ENCODE measurements at places on chromosomes 11 and 22.
A peak's percentile ranks its signal among the peaks of the same experiment; 100 is the strongest.

- no peak for DNase-seq
Measured at GRCh38 chr11:1458340-1459218, 28.0 kb downstream of the MOB2 start.

DNA sequence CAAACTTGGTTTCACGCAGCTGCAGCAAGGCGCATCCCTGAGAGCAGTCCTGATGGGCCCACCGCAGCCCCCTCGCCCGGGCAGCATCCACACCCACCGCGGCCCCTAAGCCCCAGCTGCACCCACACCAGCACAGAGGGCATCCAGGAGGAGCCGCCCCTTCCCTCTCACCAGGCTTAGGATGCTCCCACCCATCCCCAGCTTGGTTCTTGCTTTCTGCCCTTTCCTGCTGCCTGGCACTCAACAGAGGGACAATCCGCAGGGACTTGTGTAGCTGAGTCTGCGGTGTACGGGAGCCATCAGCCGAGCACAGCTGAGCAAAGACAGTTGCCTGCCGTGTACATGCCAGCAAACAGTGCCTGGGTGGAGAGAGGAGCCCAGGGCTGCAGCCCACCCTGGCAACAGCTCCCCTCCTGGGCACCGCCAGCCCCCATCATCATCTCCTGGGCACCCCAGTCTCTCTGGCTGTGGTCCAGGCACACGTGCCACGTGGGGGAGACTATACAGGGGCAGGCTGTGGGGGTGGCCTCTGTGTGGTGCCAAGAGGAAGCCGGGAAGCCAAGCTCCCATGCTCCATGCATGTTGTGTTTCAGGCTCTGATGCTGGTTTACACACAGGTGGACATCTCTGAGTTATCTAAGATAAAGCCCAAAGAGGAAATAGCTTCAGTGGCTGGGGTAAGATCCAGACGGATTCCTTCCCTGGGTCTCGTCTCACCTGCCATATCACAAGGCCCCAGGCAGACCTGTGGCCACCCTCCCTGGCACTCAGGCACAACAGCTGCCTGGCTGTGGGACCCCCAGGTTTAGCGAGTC lies 36.0 kb upstream of the GNB1L start:
- peak; percentile 71 for DNase-seq

DNA sequence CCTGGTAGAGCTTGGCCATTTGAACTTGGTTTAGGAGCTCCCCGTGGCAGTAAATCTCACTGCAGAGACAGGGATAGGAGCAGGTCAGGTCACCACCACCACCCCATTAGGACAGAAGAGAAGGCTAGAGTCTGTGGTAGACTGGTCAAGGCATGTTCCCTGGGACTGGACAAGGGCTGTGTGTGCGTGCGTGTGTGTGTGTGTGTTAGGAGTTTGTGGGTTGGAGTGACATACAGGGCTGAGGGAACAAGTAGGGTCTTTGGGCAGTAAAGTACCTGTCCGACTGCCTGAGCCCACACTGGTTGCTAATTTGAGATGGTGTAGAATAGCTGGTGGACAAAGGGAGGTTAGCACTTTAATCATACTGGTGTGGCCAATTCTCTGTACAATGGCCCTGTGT lies 16.1 kb downstream of the TREH start:
- no peak for DNase-seq

- no peak for DNase-seq
Measured at GRCh38 chr22:40967111-40967760, 16.1 kb downstream of the RBX1 start.

DNA sequence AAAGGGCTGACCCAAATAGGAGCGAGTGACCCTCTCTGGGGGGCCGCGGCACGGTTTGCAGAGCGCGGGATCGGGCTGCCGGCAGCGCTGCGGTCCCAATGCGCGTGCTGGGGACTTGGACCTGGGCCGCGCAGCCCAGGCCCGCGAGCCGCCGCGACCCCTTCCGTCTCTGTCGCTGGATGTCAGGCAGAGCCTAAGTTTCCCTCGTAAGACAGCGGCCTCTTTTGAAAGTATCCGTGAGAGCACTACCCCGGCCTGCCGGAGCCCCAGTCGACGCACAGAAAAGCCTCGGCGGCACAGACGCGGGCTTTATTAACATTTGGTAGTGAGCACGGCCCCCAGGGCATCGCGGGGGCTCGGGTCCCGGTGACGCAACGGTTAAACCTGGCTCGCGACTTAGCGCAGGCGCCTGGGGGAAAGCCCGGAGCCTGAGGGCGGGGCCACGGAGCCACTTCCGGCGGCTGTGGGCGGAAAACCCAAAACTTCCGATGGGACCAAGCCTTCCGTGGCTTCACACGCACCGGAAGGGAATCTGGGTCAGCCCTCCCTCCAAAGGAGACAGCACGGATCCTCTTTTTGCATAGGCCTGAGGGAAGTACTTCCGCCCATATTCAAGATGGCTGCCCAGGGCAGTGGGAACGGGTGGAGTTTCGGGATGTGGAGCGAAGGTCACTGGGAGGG lies 14.8 kb downstream of the BAD start:
- peak; percentile 99 for DNase-seq

DNA sequence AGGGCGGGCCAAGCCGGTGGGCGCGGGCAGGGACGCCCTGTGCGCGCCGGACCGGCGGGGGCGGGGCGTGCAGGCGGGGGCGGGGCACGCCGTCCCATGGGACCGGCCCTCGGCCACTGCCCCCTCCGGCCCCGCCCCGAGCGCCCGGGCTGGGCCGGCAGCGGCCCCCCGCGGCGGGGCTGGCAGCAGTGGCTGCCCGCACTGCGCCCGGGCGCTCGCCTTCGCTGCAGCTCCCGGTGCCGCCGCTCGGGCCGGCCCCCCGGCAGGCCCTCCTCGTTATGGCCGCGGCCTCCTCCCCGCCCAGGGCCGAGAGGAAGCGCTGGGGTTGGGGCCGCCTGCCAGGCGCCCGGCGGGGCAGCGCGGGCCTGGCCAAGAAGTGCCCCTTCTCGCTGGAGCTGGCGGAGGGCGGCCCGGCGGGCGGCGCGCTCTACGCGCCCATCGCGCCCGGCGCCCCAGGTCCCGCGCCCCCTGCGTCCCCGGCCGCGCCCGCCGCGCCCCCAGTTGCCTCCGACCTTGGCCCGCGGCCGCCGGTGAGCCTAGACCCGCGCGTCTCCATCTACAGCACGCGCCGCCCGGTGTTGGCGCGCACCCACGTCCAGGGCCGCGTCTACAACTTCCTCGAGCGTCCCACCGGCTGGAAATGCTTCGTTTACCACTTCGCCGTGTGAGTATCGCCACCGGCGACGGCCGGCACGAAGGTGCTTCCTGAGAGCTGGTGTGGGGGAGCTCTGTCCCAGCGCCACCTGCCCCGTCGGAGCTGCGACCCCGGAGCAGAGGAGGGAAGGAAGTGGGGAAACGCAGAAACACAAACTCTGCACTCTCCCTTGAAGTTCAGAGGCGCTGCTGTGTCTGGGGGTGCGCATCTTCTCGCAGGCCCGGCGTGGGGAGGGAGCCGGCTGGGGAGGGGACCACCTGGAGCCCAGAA lies at the start of gene KCNQ1:
Gene KCNQ1, plus strand, starts transcription at position 188 of the 925 bp plus-strand sequence. Its CDS starts 91 bp downstream, at position 279.
- DNase-seq: peak; percentile 74

DNA sequence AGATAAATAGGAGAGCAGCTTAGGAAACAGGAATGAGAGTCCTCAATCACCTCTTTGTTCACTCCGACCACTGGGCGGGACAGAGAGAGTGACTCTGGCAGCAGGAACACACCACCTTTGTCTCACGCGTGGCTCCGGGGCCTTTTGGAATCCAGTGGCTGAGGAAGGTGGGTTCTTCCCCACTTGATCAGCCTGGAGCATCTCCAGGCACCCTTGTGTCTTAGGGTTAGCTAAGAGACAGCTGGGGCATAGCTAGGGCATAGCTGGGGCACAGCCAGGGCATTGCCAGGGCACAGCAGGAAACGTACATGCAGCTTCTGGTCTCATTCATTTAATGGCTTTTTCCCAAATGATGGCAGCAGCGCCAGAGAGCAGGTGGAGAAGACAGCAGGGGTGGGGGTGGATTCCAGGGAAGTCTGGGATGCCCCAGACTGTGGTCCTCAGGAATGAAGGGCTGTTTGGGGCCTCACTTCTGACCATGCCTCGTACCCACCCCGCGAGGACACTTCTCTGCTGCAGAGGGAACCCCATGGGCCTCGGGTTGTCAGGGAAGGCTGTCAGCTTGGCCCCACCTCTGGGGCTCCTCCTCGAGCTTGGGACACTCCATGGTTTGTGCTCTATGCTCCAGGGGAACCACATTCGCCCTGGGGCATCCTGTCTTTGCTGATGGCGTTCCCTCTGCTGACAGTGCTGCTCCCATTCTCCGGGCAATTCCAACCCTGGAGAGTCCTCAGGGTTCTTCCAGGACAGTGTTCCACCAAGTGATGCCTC lies 30.4 kb upstream of the SHANK2 start:
- DNase-seq: peak; percentile 28

DNA sequence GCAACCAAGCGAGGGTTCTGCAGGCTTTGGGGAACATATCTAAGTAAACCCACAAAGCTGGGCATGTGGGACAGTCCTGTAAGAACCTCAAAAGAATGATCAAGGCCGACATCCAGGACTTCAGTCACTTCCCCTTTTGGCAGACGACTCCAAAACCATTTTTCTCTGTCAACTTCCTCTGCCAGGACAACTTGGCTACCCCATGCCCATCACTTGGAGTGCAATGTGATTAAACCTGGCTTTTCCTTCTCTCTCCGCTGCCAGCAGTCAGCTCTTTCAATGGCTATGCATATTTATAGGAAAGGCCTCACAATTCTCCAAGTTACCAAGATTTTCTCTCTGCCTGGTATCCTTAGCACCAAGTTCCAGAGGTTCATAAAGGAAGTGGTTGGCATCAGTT lies 78.9 kb downstream of the C11orf58 start:
- no peak for DNase-seq

- peak; percentile 98 for DNase-seq
Measured at GRCh38 chr22:19730655-19731360, 7.5 kb downstream of the GP1BB start.

GRCh38 chr22:50611341-50612060 lies 10.9 kb downstream of the MAPK8IP2 start:
- no peak for DNase-seq

DNA sequence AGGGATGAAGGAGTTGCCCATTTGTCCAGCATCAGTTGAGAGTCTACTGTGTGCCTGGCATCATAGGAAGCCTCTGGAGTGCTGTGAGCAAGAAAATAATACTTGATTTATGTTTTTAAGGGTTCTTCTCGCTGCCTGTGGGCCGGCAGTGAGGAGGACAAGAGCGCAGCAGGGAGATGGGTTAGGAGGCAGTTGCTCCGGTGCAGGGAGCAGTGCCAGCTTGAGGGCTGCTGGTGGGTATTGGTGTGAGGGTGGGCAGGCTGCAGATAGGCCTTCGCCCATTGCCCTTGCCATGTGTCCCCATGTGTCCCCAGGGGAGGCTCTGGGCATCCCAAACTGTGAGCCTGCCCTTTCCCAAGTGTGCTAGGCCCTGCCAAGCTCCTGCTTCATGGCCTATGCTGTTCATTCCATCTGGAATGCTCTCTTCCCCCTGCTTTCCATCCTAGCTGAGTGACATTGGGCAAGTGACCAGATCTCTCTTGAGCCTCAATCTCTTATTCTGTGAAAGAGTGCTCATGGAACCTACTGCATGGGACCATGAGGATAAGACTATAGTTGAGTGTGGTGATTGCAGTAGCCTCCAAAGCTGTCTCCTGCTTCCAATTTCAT lies 19.8 kb downstream of the BMAL1 start:
- peak; percentile 51 for DNase-seq

- no peak for DNase-seq
Measured at GRCh38 chr22:44042249-44043218, 18.4 kb downstream of the PARVB start.

- peak; percentile 74 for DNase-seq
Measured at GRCh38 chr11:64810891-64811272, 531 bp upstream of the MEN1 start.

DNA sequence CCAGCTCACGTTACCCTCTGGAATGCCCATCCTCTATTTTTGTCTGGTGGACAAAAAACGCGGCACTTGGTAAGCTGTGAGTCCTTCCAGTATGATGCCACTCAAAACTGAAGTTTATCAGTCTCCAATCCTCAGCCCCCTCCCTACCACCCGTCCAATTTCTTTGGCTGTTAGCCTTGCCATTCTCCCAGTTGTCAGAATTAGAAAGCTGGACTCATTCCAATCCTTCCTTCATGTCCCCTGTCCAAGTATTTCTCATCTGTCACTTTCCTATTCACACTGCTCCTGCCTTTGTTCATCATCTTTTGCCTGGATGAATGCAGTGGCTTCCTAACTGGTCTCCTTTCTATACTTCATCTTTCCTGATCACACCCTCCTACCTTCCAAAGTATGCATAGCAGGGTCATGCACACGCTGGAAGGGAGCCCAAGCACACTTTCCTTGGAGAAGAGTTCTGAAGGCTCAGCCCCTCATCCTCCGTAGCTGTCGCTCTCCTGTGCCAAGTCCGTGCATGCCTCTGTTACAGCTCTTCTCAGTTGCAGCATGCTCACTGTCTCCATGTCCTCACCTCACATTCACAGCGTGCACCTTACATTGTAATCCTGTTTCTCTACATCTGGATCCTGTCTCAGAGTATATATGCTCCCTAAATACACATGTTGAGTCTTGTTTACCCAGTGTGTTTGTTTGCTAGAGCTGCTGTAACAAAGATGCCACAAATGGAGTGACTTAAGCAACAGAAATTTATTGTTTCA lies 19.4 kb downstream of the APLP2 start:
- DNase-seq: no peak

DNA sequence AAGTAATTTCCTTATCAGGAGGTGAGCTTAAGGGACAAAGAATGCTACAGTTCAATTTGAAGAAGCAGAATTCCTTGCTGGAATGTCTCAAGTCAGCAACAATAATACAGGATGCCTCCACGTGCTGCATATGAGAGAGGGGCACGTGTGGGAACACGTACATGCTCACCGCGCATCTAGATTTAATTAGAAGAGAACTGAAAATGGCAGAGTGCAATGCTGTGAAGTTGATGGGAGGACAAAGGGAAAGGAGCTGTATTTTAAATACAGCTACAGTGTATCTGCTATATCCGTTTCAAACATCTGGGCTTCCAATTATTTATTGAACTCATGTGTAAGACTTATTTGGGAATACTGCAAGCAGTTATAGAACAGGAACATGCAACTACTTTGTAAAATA lies 328.7 kb downstream of the SOX6 start:
- no peak for DNase-seq

- no peak for DNase-seq
Measured at GRCh38 chr11:9875862-9876261, 212.0 kb downstream of the SWAP70 start.

- DNase-seq: no peak
Measured at GRCh38 chr11:115321605-115322289, 182.5 kb downstream of the CADM1 start.

DNA sequence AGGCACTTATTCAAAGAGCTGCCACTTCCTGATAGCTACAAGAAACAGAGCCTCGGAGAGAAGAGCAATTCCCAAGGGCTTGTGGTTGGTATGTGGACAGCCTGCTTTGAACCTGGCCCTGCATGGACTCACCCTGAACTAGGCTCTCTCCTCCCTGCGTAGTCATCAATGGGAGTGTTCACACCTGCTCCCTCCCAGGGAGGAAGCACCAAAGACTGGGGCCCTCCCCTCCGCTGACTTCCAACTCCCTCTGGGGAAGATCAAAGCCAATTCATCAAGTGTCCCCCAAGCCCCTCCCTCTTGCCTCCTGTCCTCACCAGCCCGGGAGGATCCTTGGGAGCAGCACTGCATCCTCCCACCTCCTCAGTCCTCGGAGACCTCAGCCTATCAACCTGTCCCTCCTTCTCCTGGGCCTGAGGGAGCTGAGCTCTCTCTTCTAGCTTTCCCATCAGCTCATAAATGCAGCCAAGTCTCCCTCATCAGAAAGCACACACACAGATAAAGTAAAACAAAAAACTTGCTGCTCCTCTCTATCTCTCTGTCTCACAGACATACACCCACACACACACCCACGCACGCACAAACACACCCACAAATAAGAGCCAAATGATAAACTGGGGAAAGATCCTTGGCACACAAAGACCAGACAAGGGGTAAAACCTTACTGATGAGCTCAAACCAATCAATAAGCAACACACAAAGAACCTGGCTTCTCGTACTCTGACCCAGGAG lies 3.3 kb downstream of the A4GALT start:
- DNase-seq: no peak

Measured in activated CD8-positive, alpha-beta memory T cell treated with anti-CD3 and anti-CD28 coated beads for 24 hours (primary cell).